Stimulated activated CD8-positive, alpha-beta memory T cell treated with anti-CD3 and anti-CD28 coated beads, Interleukin-4, amount 100 ng/mL, for 1 hour (primary cell): ENCODE measurements at places on chromosomes 13 and 19.

DNA sequence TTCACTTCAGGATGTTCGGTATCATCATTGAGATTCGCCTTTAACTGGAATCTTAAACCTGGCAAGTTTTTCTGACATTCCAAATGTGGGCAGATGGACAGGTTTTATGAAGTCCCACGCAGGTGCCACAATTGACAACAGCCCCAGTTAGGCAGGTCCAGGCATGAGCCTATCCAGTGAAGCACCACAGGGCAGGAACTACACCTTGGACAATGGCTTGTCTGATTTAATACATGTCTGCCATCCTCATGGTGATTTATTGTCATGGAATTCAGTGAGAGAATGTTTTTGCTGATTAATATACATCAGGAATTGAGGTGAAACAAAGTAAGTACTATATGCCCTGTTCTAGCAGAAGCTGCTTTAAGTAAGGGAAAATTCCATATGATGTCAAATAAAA is 10.2 kb upstream of the TPP2 start:
- no peak for DNase-seq

DNA sequence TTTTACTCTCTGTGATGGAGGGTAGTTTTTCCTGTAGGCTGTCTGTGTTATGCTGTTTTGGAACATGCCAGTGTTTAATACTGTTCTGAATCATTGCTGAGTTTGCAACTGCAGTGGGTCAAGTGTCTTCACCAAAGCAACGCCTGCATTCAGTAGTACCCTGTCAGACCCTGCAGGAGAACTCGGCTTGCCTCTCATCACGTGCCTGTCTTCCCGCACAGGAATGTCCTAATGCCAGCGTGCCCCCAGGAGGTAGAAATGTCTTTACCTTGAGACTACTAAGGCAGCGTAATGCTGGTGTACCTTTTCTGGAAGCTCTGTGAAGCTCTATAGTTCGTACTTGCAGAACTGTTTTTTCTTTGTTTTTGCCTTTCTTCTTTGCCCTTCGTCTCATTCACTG is 42.3 kb downstream of the POLR1D start:
- DNase-seq, result no peak

GRCh38 chr19:1255186-1256161 is 7.1 kb downstream of the MIDN start:
- no peak for DNase-seq

- no peak for DNase-seq
These were observed 741 bp downstream of the PLEKHF1 start for GRCh38 chr19:29665826-29666577.
